DND-41 (cell line): ENCODE measurements at places on chromosomes 12 and 14.

DNA sequence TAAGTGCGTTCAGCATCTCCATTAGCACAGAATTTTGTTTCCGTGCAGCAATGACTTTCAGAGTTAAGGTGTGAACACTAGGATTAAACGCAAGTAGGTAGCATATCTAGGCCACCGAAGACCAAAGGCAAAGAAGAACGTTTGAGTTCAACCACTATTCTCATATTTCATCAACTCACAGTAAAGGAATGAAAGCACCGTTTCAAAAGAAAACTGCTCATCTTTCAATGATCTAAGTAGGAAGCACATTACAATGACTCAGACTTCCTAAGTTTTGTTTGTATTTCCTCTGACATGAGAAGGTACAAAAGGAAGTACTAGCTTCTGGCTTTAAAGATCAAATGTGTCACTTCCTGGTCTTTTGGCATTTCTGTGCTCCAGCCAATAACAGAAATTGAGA lies 57.6 kb downstream of the ACADS start:
- DNase-seq: no peak

DNA sequence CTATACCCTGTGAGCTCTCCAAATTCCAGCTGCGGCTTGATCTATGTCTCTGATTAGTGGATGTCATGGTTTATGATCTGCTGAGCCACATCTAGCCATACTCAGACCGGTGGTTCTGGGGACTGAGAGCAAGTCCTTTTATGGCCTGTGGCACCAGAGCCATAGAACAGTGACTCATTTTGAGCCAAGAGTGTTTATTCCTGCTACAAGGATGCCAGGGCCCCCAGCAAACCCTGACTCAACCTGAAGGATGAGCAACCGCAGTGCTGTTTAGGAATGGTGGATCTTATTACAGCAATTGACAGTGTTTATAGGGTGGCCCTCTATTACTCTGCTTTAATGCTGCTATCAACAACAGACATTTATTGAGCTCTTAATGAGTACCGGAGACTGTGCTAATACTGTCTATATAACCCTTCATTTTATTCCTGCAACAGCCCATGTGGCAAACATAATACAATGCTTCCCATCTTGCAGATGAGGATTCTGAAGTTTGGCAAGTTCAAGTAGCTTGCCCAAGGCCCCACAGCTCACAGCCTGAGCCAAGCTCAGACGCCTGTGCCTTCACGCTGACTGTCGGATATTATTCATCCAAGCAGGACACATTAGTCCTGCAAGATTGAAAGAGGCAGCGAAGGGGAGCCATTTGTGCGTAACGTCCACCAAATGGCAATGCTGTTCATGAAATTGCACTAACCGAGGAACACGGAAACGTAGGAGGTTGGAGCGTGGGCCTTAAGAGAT lies 273.6 kb upstream of the PWP1 start:
- DNase-seq: no peak

DNA sequence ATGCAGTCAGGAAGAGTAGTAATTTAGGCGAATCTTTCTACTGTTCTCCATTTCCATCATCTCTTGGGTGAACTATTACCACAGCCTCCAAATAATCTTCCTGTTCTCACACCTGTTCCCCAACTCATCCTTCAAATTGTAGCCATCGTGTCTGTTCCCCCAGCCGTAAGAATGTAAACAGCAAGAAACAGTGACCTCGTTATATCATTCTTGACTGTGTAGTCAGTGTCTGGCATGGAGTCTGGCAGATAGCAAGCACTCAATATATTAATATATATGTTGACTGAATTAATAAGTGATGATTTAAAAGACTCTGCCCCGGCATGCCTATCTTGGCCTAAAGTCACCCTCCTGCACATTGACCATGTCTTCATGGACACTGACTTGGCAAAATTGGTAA lies 20.3 kb downstream of the PDE6H start:
- no peak for DNase-seq

- no peak for DNase-seq
These were observed 94.1 kb downstream of the PHETA1 start for GRCh38 chr12:111274777-111275176.

- no peak for DNase-seq
These were observed 68.2 kb upstream of the IGF1 start for GRCh38 chr12:102548543-102548942.

DNA sequence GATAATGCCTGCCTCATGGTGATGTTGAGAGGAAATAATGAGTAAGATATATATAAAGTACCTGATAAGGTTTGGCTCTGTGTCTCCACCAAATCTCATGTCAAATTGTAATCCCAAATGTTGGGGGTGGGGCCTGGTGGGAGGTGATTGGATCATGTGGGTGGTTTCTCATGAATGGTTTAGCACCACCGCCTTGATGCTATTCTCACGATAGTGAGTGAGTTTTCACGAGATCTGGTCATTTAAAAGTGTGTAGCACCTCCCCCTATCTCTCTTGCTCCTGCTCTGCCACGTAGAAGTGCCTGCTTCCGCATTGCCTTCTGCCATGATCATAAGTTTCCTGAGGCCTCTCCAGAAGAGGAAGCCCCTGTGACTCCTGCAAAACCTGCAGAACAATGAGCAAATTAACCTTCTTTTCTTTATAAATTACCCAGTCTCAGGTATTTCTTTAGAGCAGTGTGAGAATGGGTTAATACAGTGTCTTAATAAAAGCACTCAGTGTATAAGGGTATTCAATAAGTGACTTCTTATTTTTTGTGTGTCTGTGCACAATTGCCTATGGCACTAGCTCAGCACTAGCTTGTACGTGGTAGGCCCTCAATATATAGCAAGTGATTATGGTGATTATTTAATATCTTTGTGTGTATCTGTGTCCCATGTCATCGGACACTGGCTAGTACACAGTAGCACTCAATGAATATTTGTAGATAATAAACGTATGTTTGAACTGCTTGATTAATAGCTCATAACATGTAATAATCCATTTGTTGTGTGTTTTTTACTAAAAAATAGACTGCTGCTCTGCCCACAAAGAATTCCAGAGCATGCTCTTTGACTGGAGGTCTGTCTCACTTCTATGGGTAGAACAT lies 138.1 kb upstream of the LMNTD1 start:
- no peak for DNase-seq

DNA sequence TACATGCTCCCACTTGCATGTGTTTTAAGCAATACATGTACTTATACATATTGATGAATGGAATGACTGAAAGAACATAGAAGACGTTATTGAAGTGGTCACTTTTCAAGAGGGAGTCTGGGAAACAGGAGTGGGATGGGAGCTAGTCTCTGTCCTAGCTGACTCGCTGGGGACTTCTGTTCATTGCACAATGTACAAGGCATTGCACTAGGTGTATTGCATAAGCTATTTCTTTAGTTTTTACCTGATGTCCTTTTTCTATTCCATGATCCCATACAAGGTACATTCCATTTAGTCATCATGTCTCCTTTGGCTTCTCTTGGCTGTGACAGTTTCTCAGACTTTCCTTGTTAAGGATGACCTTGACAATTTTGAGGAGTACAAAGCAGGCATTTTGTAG lies 4.0 kb upstream of the MYO1H start:
- no peak for DNase-seq

GRCh38 chr12:1922985-1923384 lies 4.5 kb upstream of the CACNA2D4 start:
- no peak for DNase-seq

DNA sequence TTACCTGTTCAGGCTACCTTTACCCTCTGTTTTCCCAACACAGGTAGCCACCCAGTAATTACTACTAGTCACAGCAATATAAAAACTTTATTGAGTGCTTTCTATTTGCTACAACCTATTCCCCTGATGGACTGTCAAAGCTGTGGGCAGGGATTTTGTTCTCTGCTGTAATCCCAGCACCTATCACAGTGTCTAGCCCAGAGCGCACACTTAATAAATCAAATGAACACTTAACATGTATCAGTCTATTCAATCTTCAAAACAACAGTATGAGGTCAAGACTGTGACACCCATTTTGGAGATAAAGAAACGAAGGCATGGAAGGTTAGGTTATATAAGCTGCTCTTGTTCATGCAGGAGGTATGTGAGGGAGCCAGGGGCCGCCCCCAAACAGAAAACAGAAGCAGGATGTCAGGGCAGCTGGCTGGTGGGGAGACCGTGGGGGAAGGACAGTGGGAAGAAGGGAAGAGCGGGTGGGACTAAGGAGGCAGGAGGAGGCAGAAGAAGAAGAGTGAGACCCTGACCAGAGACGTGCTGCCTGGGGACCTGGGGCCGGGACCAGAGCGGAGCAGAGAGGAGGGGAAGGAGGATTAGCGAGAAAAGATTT lies 1.7 kb downstream of the TNFRSF1A start:
- DNase-seq: peak; percentile 54

DNA sequence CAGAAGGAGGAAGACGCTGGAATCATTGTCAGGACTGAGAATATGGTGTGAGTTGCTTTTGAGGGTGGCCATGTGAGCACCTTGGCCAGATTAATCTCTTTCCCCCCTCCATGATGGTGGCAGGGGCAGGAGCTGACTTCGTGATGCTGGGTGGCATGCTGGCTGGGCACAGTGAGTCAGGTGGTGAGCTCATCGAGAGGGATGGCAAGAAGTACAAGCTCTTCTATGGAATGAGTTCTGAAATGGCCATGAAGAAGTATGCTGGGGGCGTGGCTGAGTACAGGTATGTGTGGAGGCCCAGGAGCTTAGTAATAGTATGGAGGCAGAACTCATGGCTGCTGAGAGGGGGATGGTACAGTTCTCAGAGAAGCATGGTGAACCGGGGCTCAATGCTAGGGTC lies 4.3 kb downstream of the TINF2 start:
- DNase-seq: no peak

GRCh38 chr12:57772429-57773322 lies at the start of gene EEF1AKMT3:
Gene EEF1AKMT3, plus strand, starts transcription at chr12:57772614. Its CDS starts 111 bp downstream, at chr12:57772725.
- peak; percentile 60 for DNase-seq

DNA sequence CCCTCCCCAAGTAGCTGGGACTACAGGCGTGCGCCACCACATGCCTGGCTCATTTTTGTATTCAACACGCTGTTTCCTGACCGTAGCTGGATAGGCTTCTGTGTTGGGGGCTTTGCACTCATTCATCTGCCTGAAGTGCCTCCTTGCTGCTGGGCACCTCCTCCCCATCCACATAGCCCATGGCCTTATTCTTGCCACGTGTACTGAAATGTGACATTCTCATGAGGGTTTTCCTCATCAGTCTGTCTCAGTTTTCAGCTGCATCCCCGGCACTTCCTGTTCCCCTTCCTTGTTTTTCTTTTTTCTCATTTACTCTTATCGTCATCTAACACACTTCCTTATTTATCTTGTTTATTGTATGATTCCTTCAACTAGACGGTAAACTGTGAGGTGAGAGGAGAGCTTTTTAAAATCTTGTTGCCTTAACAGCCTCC lies 36.6 kb downstream of the RCOR1 start:
- no peak for DNase-seq

- DNase-seq: no peak
These were observed 11.9 kb upstream of the TC2N start for GRCh38 chr14:91879196-91879595.

DNA sequence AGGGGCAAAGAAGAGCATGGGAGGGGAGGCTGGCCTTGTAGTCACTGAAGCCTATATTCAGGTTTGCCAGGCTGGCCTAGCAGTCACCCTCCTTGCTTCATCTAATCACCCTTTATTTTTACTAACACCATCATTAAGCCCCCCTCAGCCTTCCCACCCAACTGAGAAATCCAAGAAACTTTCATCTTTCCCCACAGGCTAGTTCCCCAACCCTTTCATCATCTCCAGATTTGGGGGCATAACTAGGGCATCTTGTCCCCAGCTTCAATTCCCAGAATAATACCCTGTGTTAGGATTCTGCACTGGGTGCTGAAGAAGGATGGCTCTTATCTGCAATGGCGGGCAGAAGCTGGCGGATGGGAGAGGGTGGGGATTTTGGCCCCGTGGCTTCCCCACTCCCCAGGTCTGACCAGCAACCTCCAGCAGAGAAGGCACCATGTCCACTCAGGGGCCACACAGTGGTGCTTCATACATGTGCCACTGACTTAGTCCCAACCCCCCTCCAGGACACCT lies 6.9 kb downstream of the PCK2 start:
- DNase-seq: no peak

DNA sequence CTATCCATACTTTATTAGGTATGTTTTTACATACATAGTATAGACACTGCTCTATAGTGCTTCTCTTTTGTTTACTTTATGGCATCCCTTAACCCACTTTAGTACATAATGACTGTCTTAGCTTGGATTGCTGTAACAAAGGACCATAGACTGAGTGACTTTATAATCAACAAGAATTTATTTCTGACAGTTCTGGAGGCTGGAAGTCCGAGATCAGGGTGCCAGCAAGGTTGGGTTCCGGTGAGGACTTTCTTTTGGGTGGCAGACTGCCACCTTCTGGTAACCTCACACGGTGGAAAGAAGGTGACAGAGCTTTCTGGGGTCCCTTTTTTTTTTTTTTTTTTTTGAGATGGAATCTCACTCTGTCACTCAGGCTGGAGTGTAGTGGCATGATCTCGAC lies 48.6 kb upstream of the PPM1H start:
- no peak for DNase-seq

GRCh38 chr14:93072659-93073357 lies 42.9 kb downstream of the ITPK1 start:
- DNase-seq: no peak

DNA sequence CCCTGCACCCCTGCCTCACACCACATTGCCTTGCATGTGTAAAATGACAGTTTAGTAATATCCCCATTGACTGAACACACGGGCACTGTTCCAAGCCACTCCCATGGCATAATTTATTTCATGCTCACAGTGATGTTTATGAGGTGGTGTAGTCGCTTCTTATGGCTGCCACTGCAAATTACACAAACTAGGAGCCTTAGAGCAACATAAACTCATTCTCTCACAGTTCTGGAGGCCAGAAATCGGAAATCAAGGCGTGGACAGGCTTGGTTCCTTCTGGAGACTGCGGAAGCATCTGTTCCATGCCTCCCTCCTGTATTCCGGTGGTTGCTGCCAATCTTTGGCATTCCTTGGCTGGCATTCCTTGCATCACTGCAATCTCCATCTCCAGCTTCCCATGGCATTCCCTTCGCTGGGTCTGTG lies 97.3 kb downstream of the RIN3 start:
- DNase-seq: no peak

DNA sequence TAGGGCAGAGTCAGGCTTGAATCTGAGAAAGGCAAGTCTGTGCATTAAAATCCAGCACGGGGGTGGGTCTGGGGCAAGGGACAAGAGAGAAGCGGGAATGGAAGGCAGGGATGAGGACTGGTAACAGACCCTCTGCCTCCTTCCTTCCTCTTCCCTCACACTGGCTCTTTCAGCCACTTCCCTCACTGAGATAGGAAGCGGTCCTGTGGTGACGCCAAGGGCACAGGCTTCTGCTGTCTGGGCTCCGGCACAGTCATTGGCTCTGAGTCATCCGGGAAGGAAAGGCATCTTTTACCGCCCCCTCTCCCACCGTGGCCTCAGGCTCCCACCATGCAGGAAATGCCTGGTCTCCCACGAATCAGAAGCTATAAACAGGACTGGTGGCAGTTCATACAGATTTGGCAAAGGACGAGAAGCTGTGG lies 70.2 kb downstream of the ETV6 start:
- DNase-seq: no peak

- DNase-seq: no peak
These were observed 58.3 kb upstream of the OTOGL start for GRCh38 chr12:80041071-80041470.

DNA sequence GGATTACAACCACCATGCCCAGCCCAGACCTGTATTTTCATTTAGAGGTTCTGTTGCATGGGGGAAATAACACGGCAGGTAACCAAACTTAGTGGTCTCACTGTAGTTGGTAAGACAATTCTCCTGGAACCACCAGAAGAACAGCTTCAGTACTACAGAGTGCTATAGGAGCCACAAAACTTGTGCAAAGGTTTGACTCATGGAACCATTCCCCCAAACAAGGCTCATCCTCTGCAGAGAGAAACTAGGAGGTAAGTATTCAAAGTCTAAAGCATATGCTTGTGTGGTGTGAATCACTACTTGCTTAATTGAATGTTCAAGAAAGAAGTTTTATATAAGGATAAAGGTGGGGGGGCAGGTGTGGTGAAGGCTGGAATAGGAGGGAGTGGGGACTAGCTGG lies 58.7 kb downstream of the GNS start:
- no peak for DNase-seq
